ENCODE measurements at places on chromosomes 1 and 21.
A peak's percentile ranks its signal among the peaks of the same experiment; 100 is the strongest.

GRCh38 chr1:154407198-154408091 is 2.3 kb downstream of the IL6R start:
- no peak for DNase-seq

DNA sequence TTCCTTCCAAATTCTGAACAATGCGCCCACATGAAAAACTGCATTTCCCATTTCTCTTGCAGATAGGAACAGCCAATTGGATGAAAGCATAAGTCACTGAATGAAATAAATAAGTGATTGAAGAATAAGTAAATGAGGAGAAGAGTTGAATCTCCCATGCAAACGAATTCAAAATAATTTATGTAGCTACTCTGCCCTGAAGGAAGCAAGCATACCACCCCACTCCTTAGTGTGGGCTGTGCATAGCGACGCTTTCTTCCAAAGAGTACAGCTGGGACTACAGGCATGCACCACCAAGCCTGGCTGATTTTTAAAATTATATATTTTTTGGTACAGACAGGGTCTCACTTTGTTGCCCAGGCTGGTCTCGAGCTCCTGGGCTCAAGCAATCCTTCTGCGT is 16.5 kb upstream of the RIMKLA start:
- no peak for DNase-seq

DNA sequence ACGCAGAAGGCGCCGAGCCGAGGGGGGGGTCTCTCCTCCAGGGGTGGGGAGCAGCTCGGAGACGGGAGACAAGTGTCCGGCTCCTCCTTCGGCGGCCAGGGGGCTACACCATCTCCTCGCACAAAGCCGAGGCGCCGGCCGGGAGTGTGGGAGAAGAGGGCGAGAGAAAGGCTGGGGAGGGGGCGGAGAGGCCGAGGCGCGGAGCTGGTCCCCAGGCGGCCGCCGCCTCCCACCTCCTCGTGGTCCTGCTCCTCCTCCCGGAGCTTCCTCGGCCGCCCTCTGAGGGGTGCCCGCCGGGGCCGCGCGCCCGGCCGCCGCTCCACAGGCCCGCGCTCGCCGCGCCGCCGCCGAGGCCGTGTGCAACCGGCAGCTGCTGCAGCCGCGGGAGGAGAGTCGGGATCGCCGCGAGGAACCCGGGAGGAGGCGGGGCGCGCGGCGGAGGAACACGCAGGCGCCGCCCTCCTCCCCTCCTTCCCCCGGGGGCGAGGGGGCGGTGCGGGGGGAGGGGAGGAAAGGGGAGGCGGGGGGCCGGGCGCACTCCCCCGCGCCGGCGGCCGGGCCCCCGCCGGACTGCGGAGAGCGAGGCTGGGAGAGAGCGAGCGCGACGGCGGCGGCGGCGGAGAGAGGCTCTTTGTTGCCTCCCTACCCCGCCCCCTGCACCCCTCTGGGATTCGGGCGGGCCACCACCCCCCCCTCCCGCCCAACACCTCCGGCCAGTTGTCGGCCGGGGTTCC is at the start of gene ENAH:
ENAH (minus strand) TSS at position 395 of the 734 bp plus-strand sequence. CDS start 433 bp downstream, outside the sequence.
- peak; percentile 89 for DNase-seq

GRCh38 chr21:23881783-23882182 is 1725.5 kb downstream of the MRPL39 start:
- no peak for DNase-seq

DNA sequence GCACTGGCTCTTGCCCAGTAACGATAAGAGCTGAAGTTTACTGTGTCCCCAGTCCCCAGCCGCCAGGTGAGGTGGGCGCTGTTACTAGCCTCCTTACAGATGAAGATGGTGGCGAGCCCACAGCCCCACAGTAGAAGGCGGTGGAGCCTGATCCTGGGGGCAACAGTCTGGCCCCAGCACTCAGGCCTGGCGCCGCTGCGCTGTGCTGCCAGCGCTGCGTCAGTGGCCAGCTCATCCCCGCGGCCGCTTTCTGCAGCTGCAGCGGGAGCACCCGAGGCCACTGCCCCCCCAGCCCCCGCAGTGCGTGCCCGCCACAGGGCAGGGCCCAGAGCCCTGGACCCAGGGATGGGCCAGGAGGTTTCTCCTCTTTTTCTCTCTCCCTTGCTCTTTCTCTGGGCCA is 13.3 kb downstream of the H6PD start:
- DNase-seq = no peak

DNA sequence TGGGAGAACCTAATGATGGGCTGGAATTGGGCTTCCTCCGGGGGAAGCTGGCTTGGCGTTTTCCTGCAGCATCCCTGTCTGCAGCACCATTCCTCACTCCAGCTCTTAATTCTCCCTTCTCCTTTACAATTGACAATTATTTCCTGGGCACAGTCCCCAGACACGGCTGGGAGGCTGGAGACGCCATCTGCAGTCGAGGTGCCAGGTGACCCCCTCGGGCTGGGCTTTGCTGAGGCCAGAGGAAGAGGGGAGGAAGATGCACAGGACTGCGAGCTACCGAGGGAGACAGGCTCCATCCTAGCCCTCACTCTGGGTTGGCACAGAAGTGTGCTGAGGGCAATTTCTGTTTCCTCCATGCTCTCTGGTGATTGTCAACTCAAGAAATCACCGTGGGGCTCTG is 453.8 kb downstream of the PTPRU start:
- no peak for DNase-seq

GRCh38 chr1:202007304-202007703 is 3.1 kb upstream of the ELF3 start:
- no peak for DNase-seq

DNA sequence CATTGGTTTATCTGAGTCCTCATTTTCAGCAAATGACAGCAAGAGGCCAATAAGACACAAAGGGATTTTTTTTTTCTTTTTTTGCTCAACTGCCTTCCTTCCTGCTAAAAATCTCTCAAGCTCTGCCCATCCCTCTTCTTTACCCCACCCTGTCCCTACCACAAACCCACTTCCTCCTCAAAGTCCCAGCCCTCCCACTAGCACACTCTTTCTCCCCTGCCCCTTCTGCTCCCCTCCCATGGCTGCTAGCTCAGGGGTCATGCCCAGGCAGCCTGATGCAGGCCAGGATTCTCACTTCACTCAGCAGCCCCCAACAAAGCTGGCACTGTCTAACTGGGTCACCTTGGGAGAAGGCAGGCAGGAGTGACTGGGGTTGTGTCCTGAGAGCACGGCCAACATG is 28.8 kb upstream of the PPP2R5A start:
- no peak for DNase-seq

DNA sequence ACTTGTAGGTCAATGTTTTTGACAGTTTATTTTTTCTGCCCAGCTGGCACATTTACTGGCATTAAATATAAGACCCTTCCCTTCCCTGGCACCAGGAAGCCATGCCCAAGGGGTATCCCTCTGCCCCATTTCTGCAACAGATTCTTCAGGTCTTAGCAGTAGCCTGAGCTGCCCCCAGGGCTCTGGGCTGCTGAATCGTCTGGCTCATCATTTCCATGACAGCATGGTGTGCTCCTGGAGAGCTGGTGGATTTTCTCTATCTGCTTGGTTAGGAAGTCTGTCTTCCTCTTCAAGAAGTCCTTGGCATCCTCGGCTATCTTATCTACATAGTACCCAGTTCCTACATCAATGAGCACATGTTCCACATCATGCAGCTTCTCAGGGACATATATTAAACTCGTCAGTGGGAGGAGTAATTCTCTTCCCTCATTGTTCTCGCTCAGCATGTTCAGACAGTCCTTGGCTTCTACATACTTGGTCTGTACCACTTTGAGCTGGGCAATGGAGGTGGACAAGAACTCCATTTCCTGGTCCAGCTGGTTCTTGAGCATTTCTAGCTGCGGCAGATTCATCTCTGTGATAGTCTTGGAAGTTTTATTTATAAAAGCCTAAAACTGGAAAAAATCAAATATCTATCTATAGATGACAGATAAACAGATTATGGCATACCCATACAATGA is 23.5 kb downstream of the MIA3 start:
- no peak for DNase-seq

GRCh38 chr1:17569200-17570139 is 30.0 kb downstream of the ARHGEF10L start:
- peak; percentile 11 for DNase-seq

- DNase-seq = no peak
These were observed 19.0 kb downstream of the CYB5RL start for GRCh38 chr1:54180701-54181360.

GRCh38 chr1:171666114-171666769 is 13.8 kb upstream of the MYOC start:
- no peak for DNase-seq

- no peak for DNase-seq
These were observed 118.4 kb downstream of the KCNN3 start for GRCh38 chr1:154751690-154752089.

All from kidney glomerular epithelial cell (primary cell).